ENCODE measurements at places on chromosomes 3 and 15. TPM values are rescaled to one million over a fixed set of nuclear protein-coding genes. Genes with fewer than 3 reads are reported as not detected.

The CHDH gene
- 0.40 TPM for total RNA-seq

The REC114 gene
- total RNA-seq: not detected

The GXYLT2 gene
- total RNA-seq: not detected

The PLSCR5 gene
- total RNA-seq: not detected

The TP63 gene
- 0.17 TPM for total RNA-seq

The P2RY13 gene
- total RNA-seq: not detected

The CDC25A gene
- total RNA-seq: 23.5 TPM

DNA sequence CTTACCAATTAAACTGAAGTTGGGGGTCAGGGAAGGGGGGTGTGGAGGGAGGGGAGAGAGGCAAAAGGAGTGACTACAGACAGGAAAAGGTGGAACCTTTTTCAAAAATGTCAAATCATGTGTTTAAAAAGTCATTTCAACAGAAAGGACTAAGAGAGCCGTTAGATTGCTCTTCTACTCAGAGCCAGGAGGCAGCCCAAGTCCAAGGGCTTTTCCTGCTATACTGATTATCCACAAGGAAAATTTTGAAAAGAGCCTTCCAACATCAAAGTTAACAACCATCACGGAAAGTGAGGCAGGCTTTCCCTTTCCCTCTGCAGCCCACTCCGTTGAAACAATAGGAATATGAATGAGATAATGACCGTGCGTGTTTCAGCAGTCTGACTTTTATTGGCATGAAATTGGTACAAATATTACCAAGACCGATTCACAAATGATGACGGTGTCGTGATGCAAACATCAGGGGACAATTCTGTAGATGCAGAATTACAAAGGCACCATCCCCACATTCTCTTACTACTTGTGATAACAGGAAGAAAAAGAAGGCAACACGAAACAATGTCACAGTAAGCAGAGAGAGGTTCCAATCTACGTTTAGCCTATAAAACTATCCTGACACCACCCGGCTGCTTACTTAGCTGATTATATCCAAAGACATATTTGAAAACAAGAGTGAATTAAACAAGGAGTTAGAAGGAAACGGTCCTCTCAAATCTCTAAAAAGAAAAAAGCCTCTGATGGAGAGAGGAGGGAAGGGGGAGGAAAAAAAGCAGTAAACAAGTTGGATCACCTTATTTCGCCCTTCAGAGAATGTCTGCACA is 453.7 kb downstream of the FOXP1 start:
- H3K4me3 ChIP-seq: peak overlapping the region; percentile 96
- H3K4me1 ChIP-seq: peaks cover 75% of the 10 kb centered on the region
- DNase-seq: peak; percentile 45
- H3K27ac ChIP-seq: peak overlapping the region; percentile 94

DNA sequence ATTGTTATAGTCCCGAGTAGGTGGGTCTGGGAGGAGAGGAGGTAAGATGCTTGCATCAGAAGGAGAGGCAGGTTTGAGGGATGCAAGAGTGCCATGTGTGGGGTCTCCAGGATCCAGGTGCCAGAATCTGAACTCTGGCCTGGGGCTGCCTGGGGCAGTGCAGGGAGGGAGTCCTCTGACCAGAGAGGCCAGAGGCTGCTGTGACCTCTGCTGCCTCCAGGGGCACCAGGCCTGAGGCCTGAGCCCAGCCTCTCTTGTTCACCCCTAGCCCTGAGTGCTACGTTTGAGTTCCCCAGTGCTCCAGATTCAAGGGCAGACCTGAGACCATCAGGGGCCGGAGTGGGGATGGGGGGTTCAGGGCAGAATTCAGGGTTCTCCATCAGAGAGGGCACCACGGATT is 7.4 kb downstream of the SLC38A3 start:
- H3K36me3 ChIP-seq: no peaks in the 10 kb centered on the region
- DNase-seq: no peak
- no peak overlapping the region for H3K4me3 ChIP-seq
- H3K27me3 ChIP-seq: peaks cover 6% of the 10 kb centered on the region

DNA sequence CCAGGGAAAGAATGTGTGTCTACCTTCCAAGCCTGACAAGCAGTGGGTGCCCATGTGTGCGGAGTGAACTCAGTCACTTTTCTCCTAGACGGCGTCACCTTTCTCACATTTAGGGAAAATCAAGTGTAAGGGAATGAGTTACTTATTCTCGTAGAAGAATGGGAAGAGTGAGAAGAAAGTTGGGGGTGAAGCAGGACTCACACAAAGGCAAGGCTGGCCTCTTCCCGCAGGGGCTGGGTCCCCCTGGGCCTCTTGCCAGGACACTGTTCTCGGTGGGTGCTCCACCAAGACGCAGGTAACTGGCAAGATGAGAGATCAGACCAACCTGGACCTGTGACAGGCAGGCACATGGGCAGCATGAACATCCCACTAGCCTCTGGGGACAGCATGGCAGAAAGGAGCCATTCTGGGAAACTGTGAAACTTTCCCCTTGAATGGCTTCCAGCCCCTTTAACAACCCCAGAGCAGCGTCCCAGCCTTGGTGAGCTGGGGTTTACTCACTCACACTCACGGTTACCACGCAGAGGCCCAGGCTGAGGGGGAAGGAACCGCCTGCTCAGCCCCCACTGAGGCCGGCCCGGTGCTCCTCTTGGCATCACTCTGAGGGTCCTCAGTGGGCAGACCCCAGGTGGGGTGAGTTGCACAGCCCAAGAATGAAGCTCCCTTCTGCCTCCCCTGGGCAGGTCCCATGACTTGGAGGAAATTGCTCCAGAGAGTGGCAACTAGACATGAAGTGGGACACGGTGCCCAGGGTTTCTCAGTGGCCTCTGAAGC is 15.0 kb upstream of the SRP14 start:
- peaks cover 73% of the 10 kb centered on the region for H3K4me1 ChIP-seq
- no peak for DNase-seq
- peak overlapping the region; percentile 91 for H3K27ac ChIP-seq
- peaks cover 18% of the 10 kb centered on the region for H3K36me3 ChIP-seq

GRCh38 chr3:126450744-126451143 is 24.9 kb downstream of the ZXDC start:
- H3K4me3 ChIP-seq: no peak overlapping the region
- DNase-seq: no peak
- no peaks in the 10 kb centered on the region for H3K4me1 ChIP-seq
- no peak overlapping the region for H3K27ac ChIP-seq
- no peaks in the 10 kb centered on the region for H3K27me3 ChIP-seq

- H3K27ac ChIP-seq: no peak overlapping the region
- no peak overlapping the region for H3K4me3 ChIP-seq
- no peaks in the 10 kb centered on the region for H3K36me3 ChIP-seq
- H3K27me3 ChIP-seq: peaks cover 6% of the 10 kb centered on the region
These were observed 39.7 kb upstream of the PIK3R4 start for GRCh38 chr3:130786306-130786705.

DNA sequence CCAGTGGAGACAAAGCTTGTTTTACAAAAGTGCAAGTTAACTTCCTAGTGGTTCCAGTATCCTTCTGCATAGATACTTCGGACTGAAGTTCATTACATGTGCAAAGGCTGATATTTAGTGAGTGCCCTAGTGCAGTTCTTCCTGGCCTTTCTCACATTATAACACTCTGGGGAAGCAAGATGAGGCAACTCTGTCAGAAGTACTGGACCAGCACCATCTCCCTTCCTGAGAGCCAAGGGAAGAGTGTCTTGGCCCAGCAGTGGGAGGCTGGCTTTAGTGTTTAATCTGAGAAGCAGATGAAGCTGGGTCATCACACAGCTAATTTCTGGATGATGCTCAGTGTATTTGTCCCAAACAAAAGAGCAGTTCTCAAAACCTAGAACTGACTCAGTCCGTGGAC is 397.7 kb downstream of the CACNA2D3 start:
- no peaks in the 10 kb centered on the region for H3K27me3 ChIP-seq
- H3K36me3 ChIP-seq: no peaks in the 10 kb centered on the region
- H3K4me3 ChIP-seq: no peak overlapping the region
- DNase-seq: no peak

DNA sequence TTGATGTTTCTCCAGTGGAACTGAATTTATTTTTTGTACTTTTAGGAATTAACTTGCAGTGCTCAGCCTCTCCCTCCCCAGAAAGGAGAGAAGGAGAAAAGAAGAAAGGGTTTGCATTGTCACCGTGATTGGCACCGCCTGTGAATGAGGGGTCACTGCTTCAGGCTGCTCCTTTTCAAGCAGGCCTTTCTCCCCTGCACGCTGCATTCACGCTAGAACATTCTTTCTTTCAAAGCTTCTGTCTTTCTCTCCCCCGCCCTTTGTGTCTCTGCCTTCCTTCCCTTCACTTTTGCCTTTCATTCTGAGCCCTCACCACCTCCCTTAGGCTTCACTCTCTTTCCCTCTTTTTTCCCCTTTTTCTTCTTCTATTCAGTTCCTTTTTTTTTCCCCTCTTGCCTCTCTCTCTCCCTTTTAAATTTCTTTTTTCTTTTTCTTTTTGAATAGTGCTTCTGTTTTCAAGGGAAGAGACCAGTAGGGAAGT is 42.4 kb downstream of the ZNF710 start:
- no peak overlapping the region for H3K4me3 ChIP-seq
- no peaks in the 10 kb centered on the region for H3K36me3 ChIP-seq
- H3K27ac ChIP-seq: no peak overlapping the region
- peaks cover 26% of the 10 kb centered on the region for H3K4me1 ChIP-seq
- no peaks in the 10 kb centered on the region for H3K27me3 ChIP-seq

- no peak for DNase-seq
- peaks cover 13% of the 10 kb centered on the region for H3K4me1 ChIP-seq
- H3K27me3 ChIP-seq: no peaks in the 10 kb centered on the region
These were observed 28.4 kb downstream of the PDE8A start for GRCh38 chr15:85010071-85010385.

- H3K36me3 ChIP-seq: no peaks in the 10 kb centered on the region
- H3K27ac ChIP-seq: no peak overlapping the region
- no peak overlapping the region for H3K4me3 ChIP-seq
- DNase-seq: no peak
- no peaks in the 10 kb centered on the region for H3K4me1 ChIP-seq
These were observed 227.2 kb upstream of the GOLIM4 start for GRCh38 chr3:168322941-168323340.

GRCh38 chr3:15180042-15180611 is 25.9 kb upstream of the CAPN7 start:
- no peaks in the 10 kb centered on the region for H3K36me3 ChIP-seq
- DNase-seq: no peak
- H3K4me3 ChIP-seq: no peak overlapping the region
- peaks cover 29% of the 10 kb centered on the region for H3K27me3 ChIP-seq
- no peak overlapping the region for H3K27ac ChIP-seq
- H3K4me1 ChIP-seq: peaks cover 13% of the 10 kb centered on the region

GRCh38 chr15:84871428-84871985 is 13.0 kb upstream of the SLC28A1 start:
- no peak overlapping the region for H3K27ac ChIP-seq
- no peak for DNase-seq
- no peaks in the 10 kb centered on the region for H3K4me1 ChIP-seq
- no peak overlapping the region for H3K4me3 ChIP-seq
- no peaks in the 10 kb centered on the region for H3K36me3 ChIP-seq
- H3K27me3 ChIP-seq: peaks cover 2% of the 10 kb centered on the region

DNA sequence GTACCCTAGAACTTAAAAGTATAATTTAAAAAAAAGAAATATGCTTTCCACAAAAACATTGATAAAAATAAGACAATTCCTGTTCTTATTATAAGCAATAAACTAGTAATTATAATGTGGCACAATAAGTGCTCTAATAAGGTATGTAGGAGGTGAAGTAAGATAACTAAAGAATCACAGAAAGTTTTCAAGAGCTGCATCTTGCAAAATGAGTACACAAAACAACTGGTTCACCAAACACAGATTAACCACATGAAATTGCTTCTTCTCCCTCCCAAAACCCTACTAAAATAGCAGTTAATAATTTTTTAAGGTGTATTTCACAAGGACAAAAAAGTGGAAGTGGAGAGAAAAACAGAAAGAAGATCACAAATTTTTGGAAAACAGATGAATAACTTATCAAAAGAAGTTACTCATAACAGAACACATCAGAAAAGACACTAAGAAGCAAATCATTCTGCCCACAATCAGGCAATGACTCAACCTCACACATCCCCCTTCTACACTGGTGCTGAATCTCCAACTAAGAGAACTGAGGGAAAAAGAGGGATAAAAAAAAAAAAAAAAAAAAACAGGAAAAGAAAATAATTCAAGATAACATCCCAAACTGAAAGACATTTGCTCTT is 64.2 kb downstream of the TBC1D5 start:
- peaks cover 4% of the 10 kb centered on the region for H3K4me1 ChIP-seq
- H3K27ac ChIP-seq: no peak overlapping the region
- H3K27me3 ChIP-seq: no peaks in the 10 kb centered on the region
- peaks cover 3% of the 10 kb centered on the region for H3K36me3 ChIP-seq

DNA sequence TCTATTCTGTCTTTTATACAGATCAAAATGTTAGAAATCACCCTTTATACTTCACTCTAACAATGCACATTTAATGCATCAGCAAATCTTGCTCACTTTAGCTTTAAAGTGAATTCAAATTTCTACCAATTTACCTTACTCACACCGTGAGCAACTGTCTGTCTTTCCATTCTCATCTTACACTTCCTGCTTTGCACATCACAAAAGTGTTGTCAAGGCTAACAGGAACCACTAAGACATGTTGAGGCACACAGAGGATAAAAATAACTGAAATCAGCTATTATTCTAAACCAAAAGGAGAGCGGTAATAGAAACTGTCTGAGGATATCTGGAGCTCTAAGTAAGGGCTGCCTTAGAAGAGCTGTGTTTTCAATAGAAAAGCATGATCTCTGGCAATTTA is 519.9 kb downstream of the ZBBX start:
- no peak overlapping the region for H3K27ac ChIP-seq
- H3K27me3 ChIP-seq: no peaks in the 10 kb centered on the region
- no peaks in the 10 kb centered on the region for H3K36me3 ChIP-seq
- H3K4me1 ChIP-seq: no peaks in the 10 kb centered on the region
- no peak for DNase-seq
- H3K4me3 ChIP-seq: no peak overlapping the region

DNA sequence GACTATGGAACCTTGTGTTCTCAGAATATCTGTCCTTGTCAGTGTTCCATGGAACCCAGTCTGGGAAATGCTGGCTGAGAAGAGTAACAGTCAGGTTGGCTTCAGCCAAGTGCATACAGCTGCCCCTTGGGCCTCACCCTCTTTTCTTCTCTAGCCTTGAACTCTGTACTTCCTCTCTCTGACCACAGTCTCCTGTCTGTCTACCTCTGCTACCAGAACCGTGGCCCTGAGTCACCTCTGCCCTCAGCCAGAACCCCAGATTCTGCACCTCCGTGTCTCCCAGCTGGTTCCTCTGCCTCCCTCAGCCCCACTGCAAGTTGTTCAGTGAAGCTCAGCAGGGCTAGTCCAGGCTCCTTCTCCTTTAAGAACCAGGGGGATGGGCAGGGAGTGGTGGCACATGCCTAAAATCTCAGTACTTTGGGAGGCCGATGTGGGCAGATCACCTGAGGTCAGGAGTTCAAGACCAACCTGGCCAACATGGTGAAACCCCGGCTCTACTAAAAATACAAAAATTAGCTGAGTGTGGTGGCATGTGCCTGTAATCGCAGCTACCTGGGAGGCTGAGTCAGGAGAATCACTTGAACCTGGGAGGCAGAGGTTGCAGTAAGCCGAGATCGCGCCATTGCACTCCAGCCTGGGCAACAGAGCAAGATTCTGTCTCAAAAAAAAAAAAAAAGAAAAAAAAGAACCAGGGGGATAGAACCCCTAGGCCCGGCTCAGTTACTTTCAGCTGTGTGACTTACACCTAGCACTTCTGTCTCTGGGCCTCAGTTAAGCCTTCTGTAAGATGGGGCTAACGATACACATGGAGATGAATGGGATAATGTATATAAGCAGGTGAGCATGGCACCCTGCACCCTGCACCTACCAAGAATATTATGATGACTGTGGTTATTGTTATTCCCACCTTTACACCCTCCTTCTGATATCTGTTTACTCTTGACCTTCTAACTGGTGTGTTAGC is 24.3 kb upstream of the TATDN2 start:
- peaks cover 25% of the 10 kb centered on the region for H3K36me3 ChIP-seq
- H3K4me3 ChIP-seq: peak overlapping the region; percentile 21
- peaks cover 79% of the 10 kb centered on the region for H3K4me1 ChIP-seq
- no peaks in the 10 kb centered on the region for H3K27me3 ChIP-seq
- H3K27ac ChIP-seq: peak overlapping the region; percentile 78
- peak; percentile 63 for DNase-seq
